ENCODE measurements at places on chromosomes 3 and 15.

- no peak for DNase-seq
Measured at GRCh38 chr3:171556574-171557145, 96.5 kb upstream of the TNIK start.

- DNase-seq = no peak
Measured at GRCh38 chr3:67289626-67290025, 291.5 kb downstream of the KBTBD8 start.

DNA sequence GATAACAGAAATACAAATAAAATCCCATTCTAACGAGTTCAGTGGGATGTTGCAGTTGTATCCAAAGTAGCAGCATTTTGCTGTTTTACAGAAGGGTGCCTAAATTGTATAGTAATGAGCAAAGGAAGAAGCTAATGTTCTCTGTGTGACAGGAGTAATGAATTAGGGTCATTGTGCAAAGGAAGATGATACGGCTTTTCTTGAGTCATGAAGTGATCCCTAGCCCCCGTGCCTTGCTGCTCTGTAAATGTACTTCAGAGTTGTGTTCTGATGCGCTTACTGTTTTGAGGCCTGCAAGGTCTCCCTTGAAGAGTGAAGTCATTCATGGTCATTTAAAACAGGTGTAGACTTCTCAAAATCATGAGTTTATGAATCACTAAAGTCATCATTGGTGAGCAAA is 37.9 kb downstream of the ATP1B3 start:
- no peak for DNase-seq

- no peak for DNase-seq
Measured at GRCh38 chr3:99647081-99647480, 8.7 kb downstream of the COL8A1 start.

DNA sequence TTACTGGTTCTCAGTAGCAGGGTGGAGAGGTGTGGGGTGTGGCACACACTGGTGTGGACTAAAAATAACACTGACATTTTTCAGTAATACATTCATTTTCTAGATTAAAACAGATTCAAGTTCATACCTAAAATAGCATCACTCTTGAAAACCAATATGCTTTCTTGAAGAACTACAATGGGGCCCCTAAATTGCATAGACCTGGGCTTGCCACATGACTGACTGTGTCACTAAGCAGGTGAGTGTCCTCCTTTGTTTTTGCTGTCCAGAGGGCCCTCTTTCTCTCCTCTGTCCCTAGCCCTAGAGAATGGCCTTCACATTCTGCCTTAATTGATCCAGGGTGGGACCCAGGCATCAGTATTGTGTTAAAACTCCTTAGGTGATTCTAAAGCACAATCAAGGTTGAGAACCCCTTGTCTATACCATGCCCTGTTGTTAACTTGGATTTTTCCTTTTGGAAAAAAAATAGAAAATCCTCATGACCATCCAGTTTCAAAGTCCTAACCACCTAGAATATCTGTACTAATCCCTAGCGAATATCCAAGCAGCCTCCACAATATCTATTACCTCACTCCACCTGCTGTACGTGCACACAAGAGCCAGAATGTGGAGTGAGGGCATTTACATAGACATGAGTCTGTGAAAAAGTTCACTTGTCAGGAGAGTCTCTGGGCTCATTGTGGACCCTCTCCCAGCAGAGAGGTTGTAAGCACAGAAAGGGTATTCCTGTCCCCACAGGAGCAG is 18.7 kb upstream of the TMEM41A start:
- DNase-seq = no peak

DNA sequence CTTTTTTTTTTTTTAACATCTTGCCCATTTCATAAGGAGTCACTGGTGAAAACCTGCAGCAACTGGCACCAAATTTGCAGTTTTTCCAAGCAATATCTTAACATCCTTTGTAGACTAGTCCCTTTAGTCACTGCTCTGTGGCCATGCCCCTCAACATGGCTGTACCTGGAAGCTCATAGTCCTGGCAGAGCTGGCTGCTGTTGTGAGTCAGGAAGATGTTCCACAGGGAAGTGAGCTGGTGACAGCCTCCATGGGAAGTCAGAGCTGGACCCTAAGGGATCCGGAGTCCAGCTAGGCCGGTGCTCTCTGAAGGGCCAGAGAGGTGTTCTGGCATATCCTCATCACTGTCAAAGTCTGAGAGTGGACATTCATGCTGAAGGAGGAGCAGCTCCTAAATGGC is 99.3 kb upstream of the ZBED2 start:
- no peak for DNase-seq

DNA sequence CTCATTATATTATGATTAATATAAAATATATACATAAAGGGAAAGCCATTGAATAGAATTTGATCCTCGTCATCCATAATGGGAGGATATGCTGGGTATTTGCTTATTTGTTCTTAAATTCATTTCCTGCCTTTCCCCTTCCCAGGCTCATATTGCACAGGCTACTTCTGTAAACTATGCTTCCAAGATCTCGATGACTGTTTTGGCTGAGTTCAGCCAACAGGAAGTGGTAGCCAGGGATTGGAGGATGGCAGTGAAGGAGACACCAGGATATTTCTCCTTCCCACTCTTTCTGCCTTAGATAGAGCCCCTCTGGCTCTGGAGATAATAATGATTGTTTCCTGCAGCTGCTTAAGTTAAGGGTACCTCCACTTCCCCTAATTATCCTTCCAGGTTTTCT is 44.3 kb upstream of the DYNC1LI1 start:
- DNase-seq = no peak

GRCh38 chr3:177883091-177883490 is 653.1 kb upstream of the KCNMB2 start:
- DNase-seq = no peak

GRCh38 chr3:141000686-141001085 is 50.5 kb upstream of the SPSB4 start:
- no peak for DNase-seq

DNA sequence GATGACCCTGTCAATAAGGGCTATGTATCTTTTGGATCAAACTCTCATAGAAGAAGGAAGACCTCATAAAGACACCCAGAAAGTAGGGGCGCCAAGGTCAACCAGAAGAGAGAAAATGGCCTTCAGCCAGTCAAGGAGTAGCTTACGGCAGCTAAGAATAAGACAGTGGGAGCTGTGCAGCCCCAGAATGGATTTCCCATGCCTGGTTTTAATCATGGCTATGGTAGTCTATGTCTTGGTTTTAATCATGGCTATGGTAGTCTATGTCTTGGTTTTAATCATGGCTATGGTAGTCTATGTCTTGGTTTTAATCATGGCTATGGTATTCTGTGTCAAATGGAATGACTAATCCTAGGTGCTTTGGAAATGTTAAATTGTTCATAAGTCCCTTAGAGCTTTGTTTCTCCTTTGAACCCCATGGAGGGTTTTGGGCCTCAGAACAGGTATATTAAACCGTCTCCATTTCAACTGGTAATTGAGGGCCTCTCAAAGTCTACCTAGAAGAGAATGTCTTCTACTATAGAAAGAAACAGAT is 742.0 kb upstream of the CFAP20DC start:
- no peak for DNase-seq

GRCh38 chr15:80730926-80731325 is 35.8 kb downstream of the ABHD17C start:
- DNase-seq = no peak

DNA sequence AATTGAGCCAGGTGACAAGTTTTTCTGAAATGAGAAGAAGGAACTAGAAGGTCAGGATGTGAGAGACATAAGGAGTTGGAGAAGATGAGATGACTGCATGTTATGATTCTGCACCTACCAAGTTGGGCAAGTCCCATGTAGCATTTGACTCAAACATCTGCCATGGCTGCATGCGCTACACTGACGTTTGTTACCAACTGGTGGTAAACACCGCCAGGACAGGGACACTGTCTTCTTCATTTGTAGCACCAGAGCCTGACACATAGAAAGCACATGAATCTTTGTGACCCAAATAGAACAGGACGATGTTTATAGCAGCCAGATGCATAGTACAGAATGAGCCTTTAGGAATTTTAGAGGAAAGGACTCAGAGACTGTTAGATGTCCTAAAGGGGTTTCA is 236.7 kb downstream of the MYRIP start:
- no peak for DNase-seq

DNA sequence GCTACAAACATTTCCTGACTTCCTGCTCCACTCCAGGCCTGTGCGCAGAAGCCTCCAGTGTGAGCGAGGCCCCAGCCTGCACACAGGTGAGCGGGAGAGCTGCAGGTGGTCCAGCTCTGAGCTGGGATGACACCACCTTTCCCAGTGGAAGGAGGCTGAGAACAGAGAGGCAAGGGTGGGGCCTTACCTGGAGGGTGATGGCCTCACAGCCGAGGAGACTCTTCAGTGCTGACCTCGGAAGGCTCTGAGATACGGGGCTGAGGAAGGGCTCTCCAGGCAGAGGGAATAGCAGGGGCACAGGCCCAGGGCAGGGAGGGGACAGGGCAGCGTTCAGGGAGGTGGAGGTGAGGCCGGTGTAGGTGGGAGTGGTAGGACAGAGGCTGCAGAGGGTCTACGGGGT is 70.8 kb downstream of the EFCAB12 start:
- DNase-seq = no peak
